ENCODE measurements at places on chromosomes 16 and 17.

DNA sequence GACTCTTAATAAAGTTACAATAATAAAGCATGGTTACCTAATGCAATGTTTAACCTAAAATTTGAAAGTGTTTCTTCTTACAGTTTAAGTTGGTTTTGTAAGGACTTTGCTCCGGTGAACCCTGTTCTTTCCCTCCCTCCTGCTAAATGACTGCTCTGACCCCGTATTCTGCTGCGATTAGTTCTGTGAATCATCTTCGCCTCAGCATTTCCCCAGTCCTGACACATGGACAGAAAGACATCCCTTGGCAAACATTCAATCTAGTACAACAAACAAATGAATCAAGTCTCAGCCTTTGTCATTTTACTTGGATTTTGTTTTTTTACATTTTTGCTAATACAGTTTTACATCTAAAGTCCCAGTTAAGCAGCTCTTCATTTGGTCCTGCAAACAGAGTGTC is 15.4 kb downstream of the KCNJ2 start:
- peak; percentile 65 for DNase-seq

GRCh38 chr17:49777563-49777962 is 10.9 kb upstream of the KAT7 start:
- no peak for DNase-seq

DNA sequence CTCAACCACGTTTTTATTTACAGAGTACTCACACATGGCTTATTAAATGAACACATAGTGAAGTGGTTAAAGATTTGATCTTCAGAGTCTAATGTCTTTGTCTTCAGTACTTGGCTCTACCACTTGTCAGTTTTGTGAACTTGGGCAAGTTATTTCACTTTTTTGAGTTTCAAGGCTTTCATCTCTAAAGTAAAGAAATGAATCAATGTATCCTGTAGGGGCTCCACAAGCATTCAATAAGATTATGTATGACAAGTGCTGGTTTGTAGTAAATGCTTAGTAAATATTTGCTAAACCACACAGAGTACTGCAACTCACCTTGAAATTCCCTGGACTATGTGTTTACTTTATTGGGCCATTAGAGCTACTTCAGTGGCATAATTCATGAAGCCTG is 446.0 kb upstream of the GOT2 start:
- DNase-seq = no peak

DNA sequence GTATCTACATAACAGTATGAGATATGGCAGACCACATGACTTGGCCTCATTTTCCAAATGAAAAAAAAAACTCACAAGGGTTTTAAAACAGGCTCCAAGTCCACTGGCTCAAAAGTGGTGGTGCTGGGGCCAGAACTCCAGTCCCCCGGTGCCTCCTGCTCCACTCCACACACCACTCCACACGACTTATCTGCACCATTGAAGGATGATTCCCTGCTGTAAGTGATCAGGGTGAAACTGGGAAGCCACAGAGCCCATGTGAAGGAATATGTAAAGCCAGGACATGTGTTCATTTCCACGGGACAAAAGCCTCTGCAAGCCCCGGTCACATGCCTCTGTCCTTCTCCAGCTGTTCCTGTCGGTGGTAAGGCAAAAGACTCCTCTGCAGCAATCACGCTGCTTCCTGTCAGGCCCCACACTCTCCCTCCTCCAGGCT is 97.2 kb downstream of the ZNF18 start:
- no peak for DNase-seq

GRCh38 chr16:15947983-15948509 is 1.4 kb upstream of the ABCC1 start:
- no peak for DNase-seq

DNA sequence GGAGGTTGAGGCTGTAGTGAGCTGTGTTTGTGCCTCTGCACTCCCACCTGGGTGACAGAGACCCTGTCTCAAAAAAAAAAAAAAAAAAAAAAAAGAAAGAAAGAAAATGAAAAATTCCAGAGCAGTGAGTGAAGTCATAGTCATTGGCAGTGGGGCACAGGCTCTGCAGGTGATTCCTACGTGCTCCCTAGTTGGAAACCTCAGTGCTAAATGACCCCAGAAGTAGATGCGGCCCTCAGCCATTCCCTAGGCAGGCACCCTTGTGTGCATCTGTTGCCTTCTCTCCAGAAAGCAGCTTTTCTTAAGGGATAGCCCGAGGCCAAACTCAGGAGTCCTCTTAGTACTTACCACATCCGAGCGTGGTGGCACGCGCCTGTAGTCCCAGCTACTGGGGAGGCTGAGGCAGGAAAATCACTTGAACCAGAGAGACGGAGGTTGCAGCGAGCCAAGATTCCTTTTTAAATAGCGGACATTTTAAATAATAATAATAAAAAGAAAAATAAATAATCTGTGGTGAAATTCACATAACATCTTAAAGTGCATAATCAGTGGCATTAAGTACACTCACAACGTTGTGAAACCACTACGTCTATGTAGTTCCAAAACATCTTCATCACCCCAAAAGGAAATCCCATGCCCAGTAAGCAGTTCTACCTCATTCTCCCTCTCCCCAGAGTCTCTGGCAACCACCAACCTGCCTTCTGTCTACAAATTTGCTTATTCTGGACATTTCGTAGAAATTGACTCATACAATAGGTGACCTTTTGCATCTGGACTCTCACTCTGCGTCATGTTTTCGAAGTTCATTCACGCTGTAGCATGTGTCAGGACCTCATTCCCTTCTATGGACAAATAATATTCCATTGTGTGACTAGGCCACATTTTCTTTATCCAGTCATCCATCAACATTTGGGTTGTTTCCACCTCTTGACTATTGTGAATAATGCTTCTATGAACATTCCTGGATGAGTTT is 12.5 kb upstream of the SPHK1 start:
- peak; percentile 97 for DNase-seq

DNA sequence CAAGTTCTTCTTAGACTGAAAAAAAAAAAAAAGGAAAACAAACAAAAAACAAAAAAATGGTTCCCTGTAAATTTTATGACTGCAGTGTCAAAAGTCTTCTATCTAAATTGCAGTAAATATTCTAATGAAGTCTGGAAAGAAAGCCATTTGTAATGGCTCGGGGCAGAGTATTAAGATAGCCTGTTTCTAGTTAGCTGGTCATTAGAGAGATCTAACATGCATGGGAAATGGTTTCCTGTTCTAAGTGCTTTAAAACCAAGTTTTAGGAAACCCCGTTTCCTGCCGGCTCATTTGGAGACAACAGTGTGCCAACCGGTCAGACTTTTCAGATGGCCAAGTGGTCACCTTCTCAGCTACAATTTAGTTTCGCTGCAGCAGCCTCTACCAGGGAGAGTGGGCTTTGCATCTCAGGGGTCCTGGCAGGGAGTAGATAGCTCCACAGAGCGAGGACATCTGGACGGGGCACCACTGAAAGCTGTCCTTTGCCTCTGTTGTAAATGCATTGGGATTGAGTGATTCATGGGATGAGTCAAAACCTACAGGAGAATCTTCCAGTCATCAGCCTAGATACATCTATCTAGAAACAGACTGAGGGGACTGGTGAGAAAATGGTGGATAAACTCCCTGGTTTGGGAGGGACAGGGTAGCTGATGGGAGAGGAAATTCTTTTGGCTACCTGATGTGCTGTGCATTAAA is 473.2 kb upstream of the SALL1 start:
- no peak for DNase-seq

GRCh38 chr17:40637931-40638330 is 9.7 kb downstream of the SMARCE1 start:
- DNase-seq = no peak

- no peak for DNase-seq
Observed at GRCh38 chr16:20803561-20804214, 2.6 kb downstream of the ERI2 start.

DNA sequence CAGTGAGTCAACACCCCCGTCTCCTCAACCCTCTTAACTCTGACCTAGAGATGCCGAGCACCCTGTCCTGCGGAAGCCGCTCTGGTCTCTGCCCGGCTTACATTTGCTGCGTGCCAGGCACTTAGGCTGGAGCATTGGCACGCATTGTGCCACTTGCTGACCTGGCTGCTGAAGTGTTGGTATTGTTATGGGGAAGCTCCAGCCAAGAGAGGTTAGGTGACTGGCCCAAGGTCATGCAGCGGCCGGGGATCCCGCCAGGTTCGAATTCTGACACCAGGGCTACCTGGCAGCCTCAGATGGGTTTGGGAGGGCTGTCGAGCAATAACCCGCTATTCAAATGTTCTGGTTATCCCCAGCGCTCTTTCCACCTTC is 5.0 kb upstream of the HSD17B1 start:
- no peak for DNase-seq

DNA sequence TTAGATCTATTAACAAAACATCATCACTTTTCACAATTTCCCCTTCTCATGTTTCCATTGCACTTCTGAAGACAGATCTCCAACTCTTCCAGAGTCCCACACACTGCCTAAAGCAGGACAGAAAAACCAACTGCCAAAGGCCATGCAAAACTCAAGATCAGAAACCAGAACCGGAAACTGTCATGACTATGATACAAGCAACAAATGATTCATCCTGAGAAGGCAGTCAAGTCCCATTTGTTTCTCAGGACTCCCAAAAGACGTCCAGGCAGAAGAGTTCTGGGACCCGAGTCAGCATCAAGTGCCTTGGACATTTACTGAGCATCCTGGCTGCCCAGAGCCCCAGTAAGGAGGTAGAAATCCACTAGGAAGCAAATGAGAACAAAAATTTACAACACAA is 38.8 kb downstream of the ERN1 start:
- no peak for DNase-seq

All from astrocyte of the spinal cord (primary cell).